NCI-H446 (cell line): ENCODE measurements at places on chromosomes 1 and 21.

GRCh38 chr1:79006564-79006963 is at the start of gene ADGRL4:
Gene ADGRL4, minus strand, starts transcription at chr1:79006730. Its CDS starts 76 bp downstream, at chr1:79006654.
- DNase-seq = no peak

DNA sequence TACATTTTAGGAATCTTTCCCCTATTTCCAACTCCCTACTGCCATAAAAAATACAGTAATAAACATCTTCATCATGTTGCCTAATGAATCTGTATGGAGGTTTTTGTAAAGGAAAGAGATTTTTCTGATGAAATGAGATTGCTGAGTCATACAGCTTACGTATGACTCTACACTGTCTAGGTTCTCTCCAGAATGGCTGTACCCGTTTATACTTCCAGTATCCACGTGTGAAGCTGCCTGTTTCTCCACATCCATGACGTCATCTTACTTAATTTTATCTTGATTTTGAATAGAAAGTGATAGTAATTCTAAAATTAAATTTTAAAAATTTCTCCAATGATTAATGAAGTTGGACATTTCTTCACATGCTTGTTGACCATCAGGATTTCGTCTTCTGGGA is 103.7 kb downstream of the COQ8A start:
- DNase-seq = no peak

DNA sequence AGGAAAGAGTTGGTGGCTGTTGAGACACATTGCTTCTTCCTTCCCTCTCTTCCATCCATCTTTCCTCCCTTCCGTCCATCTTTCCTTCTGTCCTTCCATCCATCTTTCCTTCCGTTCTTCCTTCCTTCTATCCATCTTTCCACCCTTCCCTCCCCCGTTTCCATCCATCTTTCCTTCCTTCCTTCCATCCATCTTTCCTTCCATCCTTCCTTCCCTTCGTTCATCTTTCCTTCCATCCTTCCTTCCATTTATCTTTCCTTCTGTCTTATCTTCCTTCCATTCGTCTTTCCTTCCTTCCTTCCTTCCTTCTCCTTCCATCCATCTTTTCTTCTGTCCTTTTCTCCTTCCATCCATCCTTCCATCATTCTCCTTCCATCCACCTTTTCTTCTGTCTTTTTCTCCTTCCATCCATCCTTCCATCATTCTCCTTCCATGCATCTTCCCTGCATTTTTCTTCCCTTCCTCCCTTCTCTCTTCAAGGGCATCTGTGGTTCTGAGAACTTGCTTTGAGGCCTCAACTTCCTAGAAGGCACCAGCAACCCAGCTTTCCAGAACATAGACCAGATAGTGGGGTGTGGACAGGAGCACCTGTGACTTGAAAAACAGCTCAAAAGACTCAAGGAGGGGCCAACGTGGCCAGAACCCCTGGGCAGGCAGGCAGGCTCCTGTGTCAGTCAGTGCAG is 48.9 kb upstream of the SELENON start:
- DNase-seq = no peak

- DNase-seq = no peak
These were observed 30.6 kb downstream of the GNAI3 start for GRCh38 chr1:109578947-109579443.

DNA sequence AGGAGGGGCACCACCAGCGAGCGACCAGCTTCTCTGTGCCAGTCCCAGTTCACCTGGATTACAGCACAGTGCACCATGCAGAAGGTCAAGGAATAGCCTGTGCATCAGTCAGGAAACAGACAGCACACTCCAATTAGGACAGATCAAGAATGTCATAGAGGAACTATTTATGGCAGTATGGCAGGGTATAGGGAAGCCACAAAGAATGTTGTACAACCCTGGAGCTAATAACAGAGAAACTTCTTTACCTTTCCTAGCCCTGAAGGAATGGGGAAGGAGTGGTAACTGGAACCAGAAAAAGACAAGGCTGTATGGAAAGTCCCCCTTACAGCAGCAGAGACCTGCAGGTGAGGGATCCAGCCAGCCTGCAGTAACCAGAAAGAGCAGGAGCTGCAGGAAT is 87.8 kb upstream of the USP24 start:
- no peak for DNase-seq

DNA sequence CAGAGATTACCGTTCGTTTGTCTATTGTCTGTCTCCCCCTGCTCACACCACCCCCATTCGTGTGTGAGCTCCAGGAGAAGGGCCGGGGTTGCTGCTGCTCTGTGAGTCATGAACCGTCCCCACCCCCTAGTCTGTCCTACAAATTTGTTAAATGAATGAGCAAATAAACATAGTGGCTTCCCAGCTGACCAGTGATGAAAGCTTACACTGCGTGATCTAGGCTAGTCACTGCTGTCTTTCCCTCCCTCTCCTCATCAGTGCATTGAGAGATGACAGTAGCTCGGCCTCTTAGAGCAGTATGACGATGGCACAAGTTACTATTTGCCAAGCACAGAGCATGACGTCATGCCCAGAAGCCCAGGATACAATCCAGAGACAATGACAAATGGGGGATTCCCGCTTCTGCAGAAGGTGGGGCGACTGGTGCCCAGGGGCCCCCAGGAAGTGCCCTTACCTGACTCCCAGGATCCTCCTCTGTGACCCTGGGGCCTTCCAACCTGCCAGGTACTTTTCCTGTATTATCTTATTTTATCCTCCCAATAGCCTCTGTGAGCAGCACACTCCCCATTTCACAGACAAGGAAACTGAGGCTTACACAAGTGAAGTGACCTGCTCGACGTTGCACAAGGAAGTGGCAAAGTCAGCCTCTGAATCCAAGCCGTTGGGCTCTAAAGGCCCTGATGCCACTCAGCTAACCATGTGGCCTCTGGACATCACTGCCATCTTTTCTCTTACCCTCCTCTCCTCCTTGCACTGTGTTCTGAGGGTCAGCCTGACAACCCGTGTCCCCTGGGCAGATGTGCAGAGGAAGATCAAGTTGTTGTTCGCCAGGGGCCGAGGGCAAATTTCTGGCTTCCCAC is 8.6 kb upstream of the EPHA2 start:
- no peak for DNase-seq

- peak; percentile 59 for DNase-seq
These were observed 13.4 kb downstream of the PLEKHO1 start for GRCh38 chr1:150162862-150163706.

DNA sequence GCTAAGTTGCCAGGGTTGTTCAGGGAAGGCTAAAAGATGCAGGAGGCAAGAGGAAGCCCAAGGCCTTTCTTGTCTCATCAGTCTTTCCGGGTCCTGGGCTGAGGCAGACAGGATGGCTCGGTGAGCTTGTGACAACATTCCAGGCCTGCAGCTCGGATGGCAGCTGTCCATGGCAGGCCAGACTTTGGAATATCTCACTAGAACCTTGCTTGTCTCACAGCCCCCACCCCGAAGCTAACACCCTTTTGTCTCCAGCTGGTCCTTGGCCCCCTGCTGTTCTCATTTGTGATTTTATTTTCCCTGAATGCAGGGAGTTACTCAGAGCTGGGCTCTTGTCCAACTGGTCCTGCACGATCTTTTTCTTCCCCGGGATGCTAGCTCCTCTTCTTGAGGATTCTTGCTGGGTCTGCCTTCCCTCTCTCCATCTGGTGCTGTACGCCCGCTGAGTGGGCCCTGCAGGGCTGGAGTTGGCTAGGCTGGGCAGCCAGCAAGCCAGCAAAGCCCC is 477.2 kb upstream of the CAMK1G start:
- peak; percentile 100 for DNase-seq
